ENCODE measurements at places on chromosomes 2 and 18. TPM values are rescaled to one million over a fixed set of nuclear protein-coding genes. Genes with fewer than 3 reads are reported as not detected.

- H3K27ac ChIP-seq: no peak overlapping the region
- H3K36me3 ChIP-seq: no peaks in the 10 kb centered on the region
- DNase-seq: no peak
Measured at GRCh38 chr2:221377066-221377465, 195.0 kb downstream of the EPHA4 start.

GRCh38 chr2:241961454-241961853 is 91.9 kb downstream of the RTP5 start:
- no peak overlapping the region for H3K4me3 ChIP-seq
- peaks cover 30% of the 10 kb centered on the region for H3K27me3 ChIP-seq
- H3K4me1 ChIP-seq: peaks cover 14% of the 10 kb centered on the region
- H3K36me3 ChIP-seq: no peaks in the 10 kb centered on the region
- DNase-seq: no peak

DNA sequence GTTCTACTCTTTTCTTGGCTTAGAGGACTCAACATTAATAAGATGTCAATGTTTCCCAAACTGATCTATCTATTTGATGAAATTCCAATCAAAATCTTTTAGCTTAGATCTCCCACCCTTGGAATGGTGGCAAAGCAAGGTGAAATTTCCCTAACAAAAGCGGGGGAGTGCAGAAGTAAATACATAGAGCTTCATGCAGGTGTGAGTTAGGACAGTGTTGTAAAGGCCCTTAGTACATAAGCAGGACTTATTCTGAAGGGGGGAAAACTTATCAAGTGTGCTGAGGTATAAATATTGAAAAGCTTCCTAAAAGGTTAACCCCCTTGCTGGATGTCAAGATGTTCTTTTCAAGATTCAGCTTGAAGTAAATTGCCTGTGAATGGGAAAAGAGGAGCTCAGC is 608.6 kb upstream of the CELF4 start:
- no peaks in the 10 kb centered on the region for H3K27me3 ChIP-seq
- no peak for DNase-seq
- H3K4me1 ChIP-seq: no peaks in the 10 kb centered on the region
- no peak overlapping the region for H3K27ac ChIP-seq

Gene REG3A
- not detected for total RNA-seq
